Stimulated activated CD8-positive, alpha-beta memory T cell treated with anti-CD3 and anti-CD28 coated beads, Interleukin-4, amount 100 ng/mL, for 1 hour (primary cell): ENCODE measurements at places on chromosomes 7 and 10.

DNA sequence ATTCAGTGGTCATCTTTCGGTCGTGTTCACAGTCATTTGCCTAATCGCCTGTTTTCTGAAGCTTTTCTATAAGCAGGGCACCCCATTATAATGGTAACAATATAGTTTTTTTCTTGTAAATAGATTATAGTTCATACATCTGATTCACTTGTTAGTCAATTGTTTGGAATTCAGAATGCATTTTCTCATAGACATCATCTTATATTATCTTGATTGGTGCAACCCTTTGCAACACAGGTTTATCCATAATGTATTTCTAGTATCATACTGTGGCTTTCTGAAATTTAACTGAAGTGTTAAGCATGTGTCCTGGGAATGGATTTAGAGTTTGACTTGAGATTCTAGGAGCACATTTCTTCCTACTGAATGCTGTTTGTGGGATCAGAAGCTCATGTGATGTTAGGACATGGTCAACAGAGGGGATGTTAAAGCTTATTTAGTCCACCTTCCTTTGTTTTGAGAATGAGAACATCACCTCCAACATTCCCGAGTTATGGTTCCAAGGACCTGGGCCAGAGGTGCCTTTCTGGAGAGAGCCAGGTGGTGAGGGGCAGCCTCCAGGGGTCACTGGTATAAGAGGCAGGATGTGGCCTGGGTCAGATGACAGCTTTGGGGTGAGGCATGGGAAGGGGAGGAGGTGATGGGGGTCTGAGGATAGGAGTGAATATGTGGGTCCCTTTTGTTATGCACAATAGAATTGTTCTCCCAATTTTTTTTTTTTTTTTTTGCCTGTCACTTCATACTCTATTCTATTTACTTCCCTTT lies 415.6 kb downstream of the EXOC4 start:
- no peak for DNase-seq

DNA sequence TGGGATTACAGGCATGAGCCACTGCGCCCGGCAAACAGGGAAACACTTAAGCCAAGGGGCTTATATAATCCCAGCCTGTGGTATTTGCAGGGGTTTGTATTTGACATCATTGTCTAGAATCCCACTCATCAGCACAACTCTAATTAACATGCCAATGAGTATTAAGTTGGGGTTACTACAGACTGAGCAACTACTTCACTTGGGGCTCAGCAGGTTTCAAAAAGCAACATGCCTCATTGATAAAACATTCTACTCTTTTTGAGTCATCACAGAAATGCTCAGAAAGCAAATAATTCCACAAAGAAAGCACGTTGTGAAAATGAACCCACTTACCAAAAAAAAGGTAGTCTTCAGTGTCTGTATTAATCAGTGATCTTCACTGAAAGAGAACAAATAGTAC lies 236.9 kb upstream of the CELF2 start:
- no peak for DNase-seq

GRCh38 chr7:44580945-44581878 lies 819 bp downstream of the TMED4 start:
- DNase-seq, result no peak

DNA sequence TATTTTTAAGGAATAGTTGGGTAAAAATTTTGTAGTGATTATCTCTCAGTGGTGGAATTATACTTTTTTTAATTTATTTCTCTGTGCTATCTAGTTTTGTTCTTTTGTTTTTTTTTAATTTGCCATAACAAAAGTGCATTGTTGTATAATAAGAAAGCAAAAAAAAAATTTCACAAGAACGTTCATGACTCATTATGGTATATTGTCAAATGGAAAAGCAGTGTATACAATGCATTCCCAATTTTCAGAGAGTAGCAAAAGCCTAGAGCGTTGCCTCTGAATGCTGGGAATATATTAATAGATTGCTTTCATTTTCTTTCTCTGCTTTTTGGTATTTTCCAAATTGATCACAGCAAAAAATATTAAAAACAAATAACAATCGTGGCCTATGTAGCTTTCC lies 46.3 kb upstream of the GPAM start:
- DNase-seq, result no peak

GRCh38 chr10:52768001-52768532 lies 4.5 kb downstream of the MBL2 start:
- DNase-seq, result no peak

DNA sequence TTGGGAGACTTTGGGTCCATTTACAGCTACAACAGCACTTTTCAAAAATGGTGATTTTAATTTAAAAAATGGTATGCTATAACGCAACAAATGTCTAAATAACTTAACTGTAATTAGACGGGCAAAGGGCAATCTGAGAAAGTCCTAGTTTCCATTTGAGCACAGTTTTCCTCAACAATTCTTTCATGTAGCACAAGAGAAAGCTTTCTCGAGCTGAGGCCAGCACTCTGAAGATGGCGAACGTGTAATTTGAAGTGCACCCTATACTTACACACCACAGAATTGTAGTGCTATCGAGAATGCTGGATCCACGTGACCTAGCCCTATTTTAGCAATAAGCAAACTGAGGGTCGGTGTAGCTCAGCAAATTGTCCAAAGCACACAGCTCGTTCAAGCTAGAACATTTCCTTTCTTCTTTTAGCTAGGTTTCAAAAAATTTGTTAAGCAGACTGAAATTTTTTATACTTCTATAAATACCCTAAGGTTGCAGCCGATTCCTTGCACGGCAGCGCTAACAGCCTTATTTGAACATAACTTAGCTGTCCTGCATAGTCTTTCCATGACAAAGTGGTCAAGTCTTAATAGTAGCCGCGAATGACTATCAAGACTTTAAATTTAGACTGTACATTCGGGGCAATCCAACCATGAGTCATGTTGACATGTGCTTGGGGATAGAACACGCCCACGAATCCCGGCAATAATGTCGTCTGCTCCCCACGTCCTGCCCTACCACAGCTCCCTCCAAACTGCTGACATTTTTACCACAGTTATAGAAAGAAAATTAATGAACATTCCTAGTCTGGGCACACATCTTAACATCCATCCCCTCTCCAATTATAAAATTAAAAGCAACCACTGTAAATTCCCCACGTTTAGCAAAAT lies 10.0 kb downstream of the KLF6 start:
- DNase-seq, result no peak

GRCh38 chr10:125708971-125709503 lies 10.5 kb upstream of the EDRF1 start:
- no peak for DNase-seq

- no peak for DNase-seq
Measured at GRCh38 chr10:35184527-35185171, 58.0 kb downstream of the CREM start.
